ENCODE measurements at places on chromosomes 6 and 20.
A peak's percentile ranks its signal among the peaks of the same experiment; 100 is the strongest.

GRCh38 chr6:104954190-104954797 lies 2.6 kb upstream of the LIN28B start:
- no peak for DNase-seq

DNA sequence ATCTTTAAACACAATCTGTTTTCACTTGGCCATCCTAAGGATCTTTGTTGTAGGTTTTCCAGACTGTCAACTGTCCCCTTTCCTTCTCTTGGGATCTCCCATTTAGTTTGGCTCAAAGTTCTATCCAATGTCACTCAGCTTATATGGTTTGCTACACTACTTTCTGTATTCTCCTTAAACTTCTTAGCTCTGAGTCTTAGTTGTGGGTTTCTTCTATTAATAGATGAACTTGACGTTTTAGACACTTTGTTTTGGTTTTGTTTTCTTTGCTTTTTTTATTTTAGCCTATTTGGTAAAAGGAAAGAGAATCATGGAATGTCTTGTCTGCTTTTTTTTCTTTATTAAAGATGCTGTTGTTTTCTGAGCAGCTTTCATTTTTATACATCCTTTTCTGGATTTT lies 11.4 kb downstream of the RMND1 start:
- DNase-seq = no peak

GRCh38 chr6:93248631-93249030 lies 170.7 kb downstream of the EPHA7 start:
- no peak for DNase-seq

GRCh38 chr6:43773050-43773979 lies 3.3 kb downstream of the VEGFA start:
- peak; percentile 38 for DNase-seq

GRCh38 chr6:154500769-154501577 lies 9.5 kb downstream of the CNKSR3 start:
- no peak for DNase-seq
